ENCODE measurements at places on chromosomes 13 and 19.
A peak's percentile ranks its signal among the peaks of the same experiment; 100 is the strongest.

- DNase-seq: no peak
These were observed 27.7 kb downstream of the CCDC8 start for GRCh38 chr19:46385636-46386035.

GRCh38 chr19:53394522-53394973 is 401 bp upstream of the ZNF765 start:
- DNase-seq: no peak

DNA sequence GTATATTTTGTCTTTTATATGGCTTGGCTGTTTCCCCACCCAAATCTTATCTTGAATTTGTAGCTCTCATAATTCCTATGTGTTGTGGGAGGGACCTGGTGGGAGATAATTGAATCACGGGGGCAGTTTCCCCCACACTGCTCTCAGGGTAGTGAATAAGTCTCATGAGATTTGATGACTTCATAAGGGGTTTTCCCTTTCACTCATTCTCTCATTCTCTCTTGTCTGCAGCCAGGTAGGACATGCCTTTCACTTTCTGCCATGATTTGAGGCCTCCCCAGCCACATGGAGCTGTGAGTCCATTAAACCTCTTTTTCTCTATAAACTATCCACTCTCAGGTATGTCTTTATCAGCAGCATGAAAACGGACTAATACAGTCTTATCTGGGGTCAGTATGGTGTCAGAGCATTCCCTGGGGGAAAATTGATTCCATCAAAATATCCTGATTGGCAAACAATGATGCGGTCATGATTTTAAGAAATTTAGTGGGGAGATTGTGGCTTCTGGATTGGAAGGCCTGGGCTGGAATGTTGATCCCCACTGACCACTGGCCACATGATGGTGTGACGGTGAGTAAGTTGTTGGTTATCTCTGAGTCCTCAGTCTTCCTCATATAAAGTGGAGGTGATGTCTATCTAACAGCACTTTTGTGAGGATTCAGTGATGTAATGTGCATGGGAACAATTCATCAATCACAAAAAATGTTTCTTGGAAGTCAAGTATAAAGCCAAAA is 27.5 kb upstream of the ANKRD10 start:
- no peak for DNase-seq

GRCh38 chr19:55387736-55388497 is 2.2 kb downstream of the RPL28 start:
- DNase-seq: no peak

- DNase-seq: peak; percentile 50
These were observed 4.8 kb downstream of the RPS16 start for GRCh38 chr19:39430675-39431593.

DNA sequence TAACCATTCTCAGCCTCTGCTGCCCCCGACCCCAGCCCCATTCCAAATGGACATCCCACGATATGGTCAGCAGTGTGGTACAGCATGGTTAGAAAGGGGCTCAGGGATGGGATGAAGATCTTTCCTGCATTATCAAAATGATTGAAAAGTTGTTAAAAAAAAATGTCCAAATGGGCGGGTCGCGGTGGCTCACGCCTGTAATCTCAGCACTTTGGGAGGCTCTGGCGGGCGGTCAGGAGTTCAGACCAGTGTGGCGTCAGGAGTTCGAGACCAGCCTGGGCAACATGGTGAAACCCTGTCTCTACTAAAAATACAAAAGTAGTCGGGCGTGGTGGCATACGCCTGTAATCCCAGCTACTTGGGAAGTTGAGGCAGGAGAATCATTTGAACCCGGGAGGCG is 54.3 kb upstream of the ZNF254 start:
- DNase-seq: no peak
